ENCODE measurements at places on chromosomes 2 and 18.

DNA sequence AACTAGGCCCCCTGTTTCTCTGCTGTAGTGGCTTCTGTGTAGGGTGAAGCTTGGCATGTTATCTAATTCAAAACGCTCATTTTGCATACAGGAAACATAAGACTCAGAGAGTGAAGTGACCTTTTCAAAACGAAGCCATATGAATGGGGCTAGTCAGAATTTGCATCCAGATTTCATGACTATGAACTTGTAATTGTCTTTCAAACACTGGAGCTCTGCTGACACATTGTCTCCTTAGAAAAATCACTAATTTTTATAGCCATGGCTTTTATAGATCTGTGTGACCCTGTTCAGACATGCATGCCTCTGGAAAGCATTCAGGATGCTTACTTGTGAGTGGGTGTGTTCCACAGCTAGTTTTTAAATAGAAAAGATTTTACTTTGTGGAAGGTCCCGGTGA is 444.3 kb upstream of the GCFC2 start:
- DNase-seq: no peak

DNA sequence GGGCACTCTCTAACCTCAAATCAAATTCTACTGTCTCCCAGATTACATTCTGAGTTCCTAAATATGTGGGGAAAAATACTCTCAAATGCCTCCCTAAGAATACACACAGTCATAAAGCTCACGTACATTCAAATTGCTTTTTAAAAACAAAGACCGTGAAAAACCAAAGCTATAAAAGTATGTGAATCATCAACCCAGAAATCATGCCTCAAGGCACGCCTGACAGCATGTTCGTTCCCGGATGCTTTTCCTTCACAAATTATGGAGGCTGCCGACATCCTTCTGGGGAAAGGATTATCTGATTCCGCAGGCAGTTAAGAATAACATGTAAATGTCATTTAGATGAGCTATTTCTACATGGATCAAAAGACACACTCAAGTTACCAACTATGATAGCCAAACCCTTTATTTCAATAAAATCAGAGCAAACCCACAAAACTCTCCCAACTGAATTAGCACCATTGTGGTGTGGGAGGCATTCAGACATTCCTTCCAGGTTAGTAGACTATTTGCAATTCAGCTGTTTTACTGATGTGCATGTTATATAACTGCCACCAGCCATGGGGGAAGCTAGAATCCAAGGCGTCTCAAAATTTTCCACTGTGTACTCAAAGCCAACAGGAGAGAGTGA is 398.2 kb upstream of the TRIB2 start:
- DNase-seq: no peak

DNA sequence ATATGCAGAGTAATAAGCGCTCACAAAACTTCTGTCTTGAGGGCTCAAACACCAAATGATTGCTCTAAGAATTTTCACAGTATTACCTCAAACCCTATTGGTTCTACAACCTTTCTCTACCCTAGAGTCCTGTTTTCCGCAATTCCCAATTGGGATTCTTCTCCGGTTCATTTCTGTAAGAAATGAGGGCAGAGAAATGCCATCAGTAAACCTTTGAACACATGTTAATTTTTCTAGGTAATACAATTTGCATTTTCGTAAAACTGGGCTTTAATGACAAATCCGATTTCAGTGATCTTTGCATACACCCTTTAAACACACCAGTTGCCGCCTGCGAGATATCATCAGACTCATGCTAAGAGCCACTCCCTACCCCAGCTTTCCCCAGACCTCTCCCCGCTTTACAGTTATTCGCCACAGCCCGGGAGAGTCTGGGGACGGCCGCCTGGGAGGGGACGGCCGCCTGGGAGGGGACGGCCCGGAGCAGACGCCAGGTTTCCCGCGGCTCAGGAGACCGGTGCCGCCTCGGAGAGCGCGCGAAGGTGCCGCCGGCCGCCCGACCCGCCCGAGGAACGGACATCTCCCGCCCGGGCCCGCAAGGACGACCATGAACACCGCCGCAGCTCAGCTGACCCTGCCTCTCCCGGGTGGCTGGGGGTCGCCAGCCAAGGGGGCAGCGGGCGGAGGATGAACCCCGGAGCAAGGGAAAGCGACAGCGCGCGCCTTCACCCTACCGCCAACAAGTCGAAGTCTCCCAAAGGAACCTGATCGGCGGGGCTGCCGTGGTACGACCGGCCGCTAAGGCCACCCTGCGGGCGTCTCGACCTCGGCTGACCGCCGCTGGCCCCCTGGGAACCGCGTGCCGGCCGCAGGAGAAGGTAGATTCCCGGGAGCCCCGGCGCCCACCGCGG is 463 bp downstream of the SMC6 start:
- DNase-seq: no peak

DNA sequence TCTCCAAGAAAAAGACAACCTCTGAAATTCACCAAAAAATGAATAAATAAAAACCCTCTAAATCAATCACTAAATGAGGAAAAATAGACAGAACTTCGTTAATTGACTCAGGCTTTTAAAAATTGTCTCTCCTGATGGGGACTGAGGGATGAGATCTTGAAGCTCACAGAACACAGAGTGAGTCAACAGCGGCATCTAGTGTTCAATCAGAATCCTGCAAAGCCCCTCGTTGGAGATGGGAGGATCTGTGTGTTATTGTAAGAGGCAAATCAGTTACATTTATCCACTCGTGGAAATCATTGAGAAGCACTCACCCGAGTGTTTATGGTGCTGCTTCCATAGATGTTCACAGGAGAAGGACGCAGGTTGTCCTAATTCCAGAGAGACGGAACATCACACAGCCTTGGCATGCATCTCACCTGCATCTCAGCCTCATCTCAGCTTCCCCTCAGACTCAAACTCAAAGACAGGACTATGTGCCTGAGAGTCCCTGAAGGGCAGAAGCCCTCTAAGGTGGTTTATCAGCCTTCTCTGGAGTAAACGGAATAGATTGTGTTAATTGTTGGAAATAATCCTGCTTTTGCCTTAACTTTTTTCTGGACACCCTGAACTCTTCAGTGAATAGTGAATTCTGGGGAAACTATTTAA is 82.0 kb downstream of the MREG start:
- DNase-seq: peak; percentile 7

DNA sequence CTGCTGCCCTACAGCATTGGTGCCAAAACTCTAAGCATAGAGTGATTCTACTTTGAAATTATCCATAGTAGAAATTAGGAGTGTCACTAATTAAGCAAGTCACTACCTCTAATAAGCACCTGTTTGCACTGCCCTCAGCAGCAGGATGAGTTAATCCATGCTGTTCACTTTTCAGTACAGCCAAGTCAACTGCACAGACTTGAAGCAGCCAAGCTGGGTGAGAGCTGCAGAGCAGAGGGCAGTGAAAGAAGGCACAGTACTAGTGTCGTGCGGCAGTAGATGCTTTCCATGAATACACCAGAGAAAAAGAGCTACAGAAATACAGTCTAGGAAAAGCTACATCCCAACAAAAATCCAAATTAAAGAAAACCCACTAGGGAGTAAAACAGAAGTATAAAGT is 98.6 kb downstream of the RAPH1 start:
- no peak for DNase-seq

- no peak for DNase-seq
Measured at GRCh38 chr2:86284987-86285386, 52.4 kb downstream of the REEP1 start.

DNA sequence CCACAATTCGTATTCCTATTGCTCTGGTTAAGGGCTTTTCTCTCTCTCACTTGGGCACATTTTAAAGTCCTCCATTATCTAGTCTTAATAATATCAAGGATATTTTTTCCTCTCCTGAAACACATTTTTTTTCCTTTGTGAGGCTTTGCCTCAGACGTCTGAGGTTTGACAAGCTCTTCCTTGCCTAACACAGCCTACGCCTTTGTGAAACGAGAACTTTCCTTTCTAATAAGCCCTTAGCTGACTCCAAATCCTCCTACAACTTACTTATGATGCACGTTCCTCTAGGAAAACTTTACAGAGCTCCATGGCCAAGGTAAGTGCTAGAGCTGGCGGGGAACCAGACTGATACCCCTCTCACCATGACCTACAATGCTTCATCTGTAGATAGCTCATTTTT is 841.5 kb downstream of the SOCS6 start:
- no peak for DNase-seq

DNA sequence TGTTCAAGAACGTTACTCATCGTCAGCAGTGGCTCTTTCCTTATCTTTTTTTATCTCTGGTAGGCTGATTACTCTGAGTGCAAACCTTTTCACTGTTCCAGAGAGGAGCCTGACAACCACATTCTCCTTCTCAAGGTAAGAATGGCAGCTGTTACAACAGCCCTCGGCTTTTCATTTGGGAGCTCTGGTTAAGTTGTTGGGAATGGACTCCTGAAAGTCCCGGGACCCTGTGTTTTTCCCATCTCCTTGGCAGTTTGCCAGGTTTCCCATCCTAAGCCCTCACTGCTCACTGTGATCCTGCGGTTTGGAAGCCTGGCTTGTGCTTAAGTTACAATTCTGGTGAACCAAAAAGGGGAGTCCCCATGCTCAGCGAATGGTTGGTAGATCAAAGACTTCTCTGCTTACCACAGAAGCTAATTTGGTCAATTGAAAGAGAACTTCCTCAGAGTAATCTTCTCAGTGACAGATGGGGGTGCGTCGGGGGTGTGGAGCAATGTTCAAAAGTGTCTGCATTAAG is 122.3 kb downstream of the LYPD6B start:
- peak; percentile 8 for DNase-seq

DNA sequence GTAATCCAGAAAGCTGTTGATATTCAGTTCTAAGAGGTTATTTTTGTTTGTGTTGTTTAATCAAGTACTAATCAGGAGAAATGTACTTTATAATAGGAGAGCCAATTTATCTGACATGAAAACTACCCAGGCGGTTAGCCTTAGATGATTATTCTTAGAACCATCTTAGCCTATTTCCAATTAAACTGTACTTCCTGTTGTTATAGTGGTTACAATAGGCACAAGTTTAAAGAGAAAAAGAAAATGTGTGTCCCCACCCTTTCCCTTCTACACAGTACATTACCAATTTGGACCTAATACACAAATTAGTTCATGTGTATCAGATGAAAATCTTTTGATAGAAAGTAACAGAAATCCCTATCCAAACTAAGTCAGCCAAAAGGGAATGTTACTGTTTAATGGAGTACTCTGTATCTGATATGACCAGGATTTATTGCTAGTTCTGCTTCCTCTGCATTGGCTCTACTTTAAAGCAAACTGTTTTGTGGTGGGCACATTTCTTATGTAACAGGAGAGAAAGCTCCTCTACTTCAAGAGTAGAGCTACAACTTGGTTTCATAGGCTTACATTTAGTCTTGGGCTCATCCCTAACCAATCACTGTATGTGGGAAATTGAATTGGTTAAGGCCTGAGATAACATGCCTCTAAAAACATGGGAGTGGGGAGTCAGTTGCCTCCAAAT is 217.9 kb downstream of the UBE2E3 start:
- DNase-seq: no peak

GRCh38 chr18:48228301-48228715 is 180.9 kb downstream of the ZBTB7C start:
- no peak for DNase-seq

DNA sequence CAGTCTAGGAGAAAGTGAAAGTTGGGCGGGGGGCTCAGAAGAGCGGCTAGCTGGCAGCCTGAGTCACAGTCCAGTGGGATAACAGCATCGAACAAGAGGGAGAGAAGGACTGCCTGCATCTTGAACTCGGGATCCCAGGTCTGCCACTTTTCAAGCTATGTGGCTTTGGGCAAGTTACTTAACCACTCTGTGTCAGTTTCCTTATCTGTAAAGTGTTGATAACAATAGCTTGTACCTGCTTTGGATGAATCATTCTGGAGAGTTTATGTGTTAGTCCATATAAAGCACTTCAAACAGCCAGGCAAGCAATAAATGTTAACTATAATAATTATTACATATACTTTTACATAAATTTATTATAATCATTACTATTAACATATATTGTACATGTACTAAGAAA is 4.6 kb downstream of the DYSF start:
- DNase-seq: no peak

DNA sequence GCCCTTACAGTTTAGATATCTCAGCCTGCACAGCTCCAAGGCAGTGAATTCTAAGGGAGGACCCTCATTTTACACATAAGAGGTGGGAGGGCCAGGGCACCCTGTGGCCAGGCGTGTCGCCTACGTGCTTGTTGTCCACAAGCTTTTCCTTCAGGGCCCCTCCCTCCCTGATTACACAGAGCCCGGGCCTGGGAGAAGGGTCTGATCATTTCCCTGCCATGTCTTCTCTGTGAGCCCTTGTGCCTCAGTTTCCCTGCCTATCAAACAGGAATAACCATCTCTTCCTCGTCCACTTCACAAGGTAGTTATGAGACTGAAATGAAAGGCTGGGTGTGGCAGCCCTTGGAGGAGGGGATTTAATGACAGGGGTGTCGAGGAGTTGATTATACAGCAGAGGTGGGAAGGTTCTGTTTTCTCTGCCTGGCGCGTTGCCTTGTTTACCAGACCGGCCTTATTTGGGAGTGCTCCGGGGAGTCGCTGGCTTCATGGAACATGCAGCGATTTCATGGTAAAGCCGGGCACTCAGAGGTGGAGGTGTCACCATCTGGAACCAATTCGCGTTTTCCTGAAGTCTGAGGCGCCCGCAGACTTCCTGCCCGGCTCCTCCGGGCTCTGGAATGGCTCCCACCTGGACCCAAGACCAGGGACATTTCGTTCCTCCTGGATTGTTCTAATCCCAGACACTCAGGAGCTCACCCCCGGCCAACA is 208.9 kb downstream of the KLHL29 start:
- DNase-seq: no peak

GRCh38 chr2:9373047-9373446 is 50.3 kb downstream of the ITGB1BP1 start:
- no peak for DNase-seq

- DNase-seq: no peak
Measured at GRCh38 chr2:133570542-133570941, 2.3 kb upstream of the NCKAP5 start.

- DNase-seq: no peak
Measured at GRCh38 chr2:227826019-227826521, 12.4 kb downstream of the CCL20 start.

GRCh38 chr2:159650574-159650973 is 34.2 kb upstream of the BAZ2B start:
- DNase-seq: no peak

DNA sequence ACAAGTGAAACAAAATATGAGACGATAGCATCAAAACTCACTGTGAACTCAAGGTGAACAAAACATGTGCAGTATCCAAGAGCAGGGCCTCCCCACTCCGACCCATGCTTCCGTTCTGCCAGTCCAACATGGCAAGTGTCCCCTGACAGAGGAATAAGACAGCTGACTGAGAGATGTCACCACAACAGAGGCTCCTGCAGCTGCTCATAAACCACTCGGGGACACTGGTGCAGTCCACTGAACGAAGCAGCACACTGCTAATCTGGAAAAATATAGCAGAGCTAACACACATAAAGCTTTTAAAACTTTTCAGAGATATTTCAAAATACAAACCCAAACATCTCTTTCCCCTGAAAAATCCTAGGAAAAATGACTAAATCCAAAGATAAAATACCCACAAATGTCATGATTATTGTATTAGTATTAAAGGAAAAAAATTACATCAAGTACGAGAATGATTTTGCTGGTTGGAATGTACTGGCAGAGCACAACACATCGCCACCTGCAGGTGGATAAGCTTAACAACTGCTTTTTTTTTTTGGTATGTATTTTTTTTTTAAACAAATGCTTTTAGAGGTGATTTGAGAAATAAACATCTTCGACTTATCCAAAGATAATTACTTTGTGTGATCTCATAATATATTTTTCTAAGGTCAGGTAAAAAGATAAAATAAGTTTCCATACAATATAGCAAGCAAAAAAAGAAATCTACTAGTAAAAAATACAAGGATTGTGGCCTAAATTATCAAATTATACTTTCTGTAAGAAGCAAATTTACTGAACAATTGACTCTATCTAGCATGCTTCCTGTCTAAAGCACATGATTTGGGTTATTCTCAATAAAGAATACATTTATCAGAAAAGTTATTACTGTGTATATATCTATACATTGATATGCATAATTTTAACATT is 18.6 kb downstream of the THADA start:
- no peak for DNase-seq

Data from activated CD8-positive, alpha-beta memory T cell treated with anti-CD3 and anti-CD28 coated beads for 1 hour (primary cell).